B cell (primary cell): ENCODE measurements at places on chromosomes 3 and 15. TPM values are rescaled to one million over a fixed set of nuclear protein-coding genes. Genes with fewer than 3 reads are reported as not detected.

DNA sequence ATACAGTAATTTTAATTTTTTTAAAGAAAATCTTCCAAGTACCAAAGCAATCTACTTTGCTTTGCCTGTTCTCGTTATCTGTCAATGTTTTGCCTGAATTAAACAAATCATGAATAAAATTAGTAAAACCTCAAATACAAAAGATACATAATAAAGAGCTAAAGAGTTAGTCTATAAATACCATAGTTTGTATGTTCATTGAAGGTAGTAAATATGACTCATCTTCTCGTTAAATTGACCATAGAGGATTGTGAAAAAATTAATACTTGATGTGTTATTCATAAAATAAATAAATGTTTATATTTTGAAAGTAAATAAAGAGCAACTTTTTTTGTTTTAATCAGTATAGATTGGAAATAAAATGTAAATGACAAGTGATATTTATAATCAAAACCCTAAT lies 246.5 kb upstream of the PLSCR5 start:
- H3K4me3 ChIP-seq = no peak overlapping the region
- H3K4me1 ChIP-seq = no peaks in the 10 kb centered on the region
- DNase-seq = no peak

Gene NEK11
- total RNA-seq = 5.7 and 7.7 TPM in 2 replicates

Gene SEMA4B
- 334 and 336 TPM in 2 replicates for total RNA-seq

Gene CD96
- total RNA-seq = 56.2 and 60.2 TPM in 2 replicates

GRCh38 chr15:39820050-39820602 lies 37.5 kb upstream of the FSIP1 start:
- H3K4me3 ChIP-seq = no peak overlapping the region
- H3K27me3 ChIP-seq = no peaks in the 10 kb centered on the region
- no peaks in the 10 kb centered on the region for H3K36me3 ChIP-seq
- no peak for DNase-seq
- no peak overlapping the region for H3K27ac ChIP-seq

GRCh38 chr3:169091196-169091823 lies 572.2 kb downstream of the MECOM start:
- DNase-seq = no peak
- no peaks in the 10 kb centered on the region for H3K36me3 ChIP-seq
- no peaks in the 10 kb centered on the region for H3K4me1 ChIP-seq
- no peak overlapping the region for H3K4me3 ChIP-seq
- H3K27ac ChIP-seq = no peak overlapping the region
- H3K27me3 ChIP-seq = no peaks in the 10 kb centered on the region

Gene STRIT1
- total RNA-seq = not detected in 2 replicates

Gene IQCB1
- 54.6 and 56.5 TPM in 2 replicates for total RNA-seq

Gene PCBP4
- total RNA-seq = 15.3 TPM in 2 replicates

GRCh38 chr3:179546814-179547241 lies 15.9 kb upstream of the ACTL6A start:
- H3K27ac ChIP-seq = no peak overlapping the region
- no peaks in the 10 kb centered on the region for H3K36me3 ChIP-seq
- H3K27me3 ChIP-seq = no peaks in the 10 kb centered on the region
- H3K4me3 ChIP-seq = no peak overlapping the region
- no peaks in the 10 kb centered on the region for H3K4me1 ChIP-seq

DNA sequence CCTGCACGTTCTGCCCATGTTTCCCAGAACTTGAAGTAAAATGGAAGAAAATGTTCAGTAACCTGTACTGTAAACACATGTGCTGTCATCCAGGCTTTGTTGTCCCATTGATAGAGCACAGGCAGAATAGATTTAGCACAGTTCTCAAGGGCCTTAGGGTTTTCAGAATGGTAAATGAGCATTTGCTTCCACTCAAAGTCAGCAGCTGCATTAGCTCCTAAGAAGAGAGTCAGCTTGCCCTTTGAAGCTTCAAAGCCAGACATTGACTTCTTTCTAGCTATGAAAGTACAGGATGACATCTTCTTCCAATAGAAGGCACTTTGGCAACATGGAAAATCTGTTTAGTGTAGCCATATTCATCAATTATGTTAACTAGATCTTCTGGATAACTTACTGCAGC lies 76.2 kb upstream of the TMEM108 start:
- no peak for DNase-seq
- no peaks in the 10 kb centered on the region for H3K36me3 ChIP-seq
- H3K27ac ChIP-seq = no peak overlapping the region

DNA sequence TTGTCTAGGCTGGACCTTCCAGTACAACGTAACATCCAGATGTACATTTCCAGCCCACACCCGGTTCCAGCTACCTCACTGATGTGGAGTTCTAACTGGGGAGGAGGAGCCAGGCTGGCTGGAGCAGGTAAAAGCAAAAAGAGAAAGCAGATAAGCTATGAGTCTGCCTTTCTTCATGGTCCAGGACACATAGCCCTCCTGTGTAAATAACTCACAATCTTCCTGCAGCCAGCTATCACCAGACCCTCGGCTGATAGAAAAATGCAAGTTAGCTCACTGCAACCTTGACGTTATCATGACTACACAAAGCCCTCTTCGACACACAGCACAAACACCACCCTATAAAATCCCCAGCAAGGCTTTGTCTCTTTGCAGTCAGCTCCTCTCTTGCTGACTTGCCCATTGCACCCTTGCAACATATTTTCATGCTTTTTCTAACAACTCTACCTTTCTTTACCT lies 20.5 kb upstream of the ELP6 start:
- DNase-seq = no peak
- no peak overlapping the region for H3K4me3 ChIP-seq
- H3K27ac ChIP-seq = no peak overlapping the region
- H3K27me3 ChIP-seq = peaks cover 3% of the 10 kb centered on the region

DNA sequence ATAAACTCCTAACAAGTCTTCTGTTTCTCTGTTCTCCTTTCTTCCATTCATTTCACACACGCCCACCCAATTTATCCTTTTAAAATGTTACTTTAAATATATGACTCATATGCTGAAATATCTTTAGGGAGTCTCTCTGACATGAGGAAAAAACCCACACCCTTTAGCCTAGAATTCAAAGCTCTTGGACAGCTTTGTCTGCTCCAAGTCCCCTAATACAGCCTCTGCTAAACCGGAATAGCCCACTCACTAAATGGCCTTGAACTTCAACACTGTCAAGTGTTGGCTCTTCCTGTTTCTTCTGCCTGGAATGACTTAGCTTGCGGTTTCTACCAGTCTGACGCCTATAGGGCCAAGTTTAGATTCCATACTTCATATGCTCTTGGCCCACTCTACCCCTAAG lies 3.3 kb upstream of the CD96 start:
- H3K4me3 ChIP-seq = no peak overlapping the region
- no peak overlapping the region for H3K27ac ChIP-seq
- H3K36me3 ChIP-seq = no peaks in the 10 kb centered on the region
- no peak for DNase-seq
- H3K4me1 ChIP-seq = peaks cover 45% of the 10 kb centered on the region

Gene SLC24A5
- not detected in 2 replicates for total RNA-seq

GRCh38 chr15:45182996-45183395 lies 4.8 kb downstream of the SHF start:
- no peak overlapping the region for H3K4me3 ChIP-seq
- no peak overlapping the region for H3K27ac ChIP-seq
- DNase-seq = no peak
- H3K4me1 ChIP-seq = no peaks in the 10 kb centered on the region
- H3K36me3 ChIP-seq = no peaks in the 10 kb centered on the region

Gene CYP19A1
- total RNA-seq = not detected in 2 replicates

GRCh38 chr3:12948891-12949711 lies 107.7 kb upstream of the RPL32 start:
- no peak overlapping the region for H3K4me3 ChIP-seq
- H3K36me3 ChIP-seq = peaks cover 80% of the 10 kb centered on the region
- DNase-seq = no peak
- H3K4me1 ChIP-seq = peaks cover 70% of the 10 kb centered on the region

DNA sequence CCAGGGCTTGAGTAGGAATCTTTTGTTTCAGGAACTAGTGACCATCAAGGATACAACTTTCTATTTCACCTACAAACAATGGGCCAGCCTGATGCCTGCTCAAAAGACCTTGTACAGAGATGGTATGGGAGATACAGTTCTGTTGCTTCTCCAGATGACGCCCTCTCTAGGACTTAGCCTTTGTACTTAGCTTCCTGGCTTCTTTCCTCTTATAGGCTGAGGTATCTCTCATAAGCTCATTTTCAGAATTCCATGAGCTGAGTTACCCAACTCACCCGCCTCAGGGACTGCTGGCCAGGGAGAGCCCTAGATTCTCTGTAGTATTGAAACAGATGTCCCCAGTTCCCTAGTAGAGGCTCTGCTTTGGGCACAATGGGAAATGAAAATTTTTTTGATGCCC lies 8.6 kb upstream of the ZNF620 start:
- H3K4me1 ChIP-seq = no peaks in the 10 kb centered on the region
- H3K36me3 ChIP-seq = no peaks in the 10 kb centered on the region
- DNase-seq = no peak
- H3K27me3 ChIP-seq = no peaks in the 10 kb centered on the region
- H3K27ac ChIP-seq = no peak overlapping the region

GRCh38 chr3:148924562-148924961 lies 59.5 kb downstream of the CPA3 start:
- no peaks in the 10 kb centered on the region for H3K4me1 ChIP-seq
- H3K27ac ChIP-seq = no peak overlapping the region
- DNase-seq = no peak

DNA sequence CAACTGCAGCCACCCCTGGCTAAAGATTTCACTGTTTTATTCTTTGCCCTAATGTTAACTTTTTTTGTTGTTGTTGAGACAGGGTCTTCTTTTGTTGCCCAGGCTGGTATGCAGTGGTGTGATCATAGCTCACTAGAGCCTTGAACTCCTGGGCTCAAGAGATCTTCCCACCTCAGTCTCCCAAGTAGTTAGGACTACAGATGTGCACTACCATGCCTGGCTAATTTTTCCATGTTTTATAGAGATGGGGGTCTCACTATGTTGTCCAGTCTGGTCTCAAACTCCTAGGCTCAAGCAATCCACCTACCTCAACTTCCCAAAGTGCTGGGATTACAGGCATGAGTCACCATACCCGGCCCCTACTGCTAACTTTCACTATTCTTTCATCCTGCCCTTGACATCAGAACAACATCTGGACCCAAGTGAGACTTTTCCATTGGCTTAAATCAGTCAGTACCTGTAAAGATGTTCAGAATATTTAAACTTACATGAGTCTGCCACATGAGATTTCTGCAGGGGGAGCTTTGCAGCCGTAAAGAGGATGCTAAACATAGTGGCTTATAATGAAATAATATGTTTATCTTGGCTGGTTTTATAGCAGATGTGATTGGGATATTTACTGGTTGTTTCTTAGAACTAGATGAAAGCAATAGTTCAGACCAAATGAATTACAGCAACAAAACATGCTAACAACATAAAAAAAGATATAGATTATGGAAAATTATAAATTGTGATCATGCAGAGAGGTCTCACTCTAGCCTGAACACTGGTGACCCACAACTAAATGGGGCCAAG lies 73.6 kb downstream of the HMG20A start:
- no peak for DNase-seq
- H3K27ac ChIP-seq = no peak overlapping the region
- H3K36me3 ChIP-seq = no peaks in the 10 kb centered on the region

GRCh38 chr3:94303897-94304296 lies 241.0 kb downstream of the NSUN3 start:
- H3K27ac ChIP-seq = no peak overlapping the region
- no peaks in the 10 kb centered on the region for H3K27me3 ChIP-seq
- H3K4me1 ChIP-seq = no peaks in the 10 kb centered on the region
- H3K4me3 ChIP-seq = no peak overlapping the region
- H3K36me3 ChIP-seq = no peaks in the 10 kb centered on the region
- DNase-seq = no peak

- DNase-seq = no peak
- H3K27ac ChIP-seq = no peak overlapping the region
- H3K4me1 ChIP-seq = no peaks in the 10 kb centered on the region
- no peaks in the 10 kb centered on the region for H3K27me3 ChIP-seq
- H3K36me3 ChIP-seq = no peaks in the 10 kb centered on the region
Observed at GRCh38 chr3:10703875-10704274, 112.2 kb upstream of the SLC6A11 start.

Gene IL20RB
- total RNA-seq = 0.84 and 1.5 TPM in 2 replicates

Gene COL6A6
- not detected in 2 replicates for total RNA-seq

Gene PYDC2
- not detected in 2 replicates for total RNA-seq

- H3K27me3 ChIP-seq = no peaks in the 10 kb centered on the region
- H3K4me3 ChIP-seq = no peak overlapping the region
- no peaks in the 10 kb centered on the region for H3K4me1 ChIP-seq
- DNase-seq = no peak
Observed at GRCh38 chr3:158710601-158711000, 21.7 kb downstream of the RARRES1 start.

Gene ACVR2B
- 3.9 and 4.2 TPM in 2 replicates for total RNA-seq

GRCh38 chr15:43370310-43370974 lies 401 bp downstream of the ZSCAN29 start:
- DNase-seq = no peak
- H3K4me1 ChIP-seq = peaks cover 31% of the 10 kb centered on the region
- peak overlapping the region; percentile 79 for H3K27ac ChIP-seq
- H3K36me3 ChIP-seq = no peaks in the 10 kb centered on the region
- H3K4me3 ChIP-seq = peak overlapping the region; percentile 59
- no peaks in the 10 kb centered on the region for H3K27me3 ChIP-seq

Gene TNFAIP8L3
- total RNA-seq = not detected in 2 replicates
